ENCODE measurements at places on chromosomes 12 and 14.

- DNase-seq = no peak
Observed at GRCh38 chr14:74660167-74660566, 48.1 kb upstream of the LTBP2 start.

DNA sequence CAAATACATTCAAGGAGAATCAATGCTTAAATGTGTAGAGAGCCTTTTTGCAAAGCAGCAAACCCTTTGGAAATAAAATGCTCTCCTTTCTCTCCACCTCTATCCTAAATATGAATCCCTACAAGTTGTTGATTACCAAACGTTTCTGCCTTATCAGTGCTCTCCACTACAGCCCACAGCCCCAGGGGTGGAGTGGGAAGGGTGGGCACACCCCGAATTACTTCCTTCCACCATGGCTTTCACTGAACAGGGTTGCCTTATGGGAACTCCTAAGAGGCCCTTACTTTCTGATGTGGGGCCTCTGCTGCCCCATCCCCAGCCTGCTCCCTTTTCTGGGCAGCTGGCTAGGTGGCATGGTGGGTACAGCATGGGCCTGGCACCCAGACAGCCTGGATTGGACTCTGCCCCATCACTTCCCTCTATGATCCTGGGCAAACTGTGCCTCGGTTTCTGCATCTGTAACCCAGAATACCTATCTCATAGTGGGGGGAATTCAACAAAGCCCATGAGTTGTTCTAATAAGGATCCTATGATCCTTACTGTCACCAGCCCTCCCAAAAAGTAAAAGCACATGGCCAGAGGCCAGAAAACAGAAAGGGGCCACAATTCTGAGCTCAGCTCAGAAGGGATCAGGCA, 16.1 kb downstream of the AK7 start:
- no peak for DNase-seq

- DNase-seq = no peak
Observed at GRCh38 chr14:69755784-69756183, 11.2 kb upstream of the SRSF5 start.

GRCh38 chr14:21066882-21067502, 3.1 kb upstream of the ARHGEF40 start:
- peak; percentile 17 for DNase-seq

GRCh38 chr12:94429633-94430032, 30.0 kb downstream of the CEP83 start:
- DNase-seq = no peak

DNA sequence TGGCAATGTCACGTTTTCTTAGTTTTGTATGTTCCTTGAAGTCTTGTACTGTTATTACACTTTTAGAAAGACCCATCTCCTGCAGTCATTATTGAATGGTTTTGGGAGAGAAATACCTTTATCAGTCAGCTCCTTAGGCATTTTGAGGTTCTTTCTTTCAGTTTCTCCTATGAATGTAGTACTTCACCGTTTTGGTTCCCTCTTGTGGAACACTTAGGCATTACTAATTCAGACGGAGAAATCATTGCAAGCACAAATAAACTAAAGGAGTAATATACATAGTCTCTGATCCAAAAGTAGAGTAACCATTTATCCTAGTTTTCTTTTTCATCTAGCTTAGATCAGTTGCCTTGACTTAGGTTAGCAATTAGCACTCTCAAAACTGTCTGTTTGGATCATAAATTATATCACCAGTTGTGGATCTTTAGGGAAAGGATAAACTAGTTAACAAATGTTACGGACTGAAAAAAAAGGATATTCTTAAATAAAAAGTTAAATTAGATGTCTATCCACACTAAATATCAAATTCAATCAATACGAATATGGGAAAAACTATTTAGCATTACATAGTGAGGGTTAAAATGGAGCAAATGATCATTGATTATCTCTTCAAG, 1538.3 kb upstream of the SEL1L start:
- DNase-seq = peak; percentile 35

- peak; percentile 80 for DNase-seq
Observed at GRCh38 chr12:6057700-6058099, 66.8 kb downstream of the VWF start.

DNA sequence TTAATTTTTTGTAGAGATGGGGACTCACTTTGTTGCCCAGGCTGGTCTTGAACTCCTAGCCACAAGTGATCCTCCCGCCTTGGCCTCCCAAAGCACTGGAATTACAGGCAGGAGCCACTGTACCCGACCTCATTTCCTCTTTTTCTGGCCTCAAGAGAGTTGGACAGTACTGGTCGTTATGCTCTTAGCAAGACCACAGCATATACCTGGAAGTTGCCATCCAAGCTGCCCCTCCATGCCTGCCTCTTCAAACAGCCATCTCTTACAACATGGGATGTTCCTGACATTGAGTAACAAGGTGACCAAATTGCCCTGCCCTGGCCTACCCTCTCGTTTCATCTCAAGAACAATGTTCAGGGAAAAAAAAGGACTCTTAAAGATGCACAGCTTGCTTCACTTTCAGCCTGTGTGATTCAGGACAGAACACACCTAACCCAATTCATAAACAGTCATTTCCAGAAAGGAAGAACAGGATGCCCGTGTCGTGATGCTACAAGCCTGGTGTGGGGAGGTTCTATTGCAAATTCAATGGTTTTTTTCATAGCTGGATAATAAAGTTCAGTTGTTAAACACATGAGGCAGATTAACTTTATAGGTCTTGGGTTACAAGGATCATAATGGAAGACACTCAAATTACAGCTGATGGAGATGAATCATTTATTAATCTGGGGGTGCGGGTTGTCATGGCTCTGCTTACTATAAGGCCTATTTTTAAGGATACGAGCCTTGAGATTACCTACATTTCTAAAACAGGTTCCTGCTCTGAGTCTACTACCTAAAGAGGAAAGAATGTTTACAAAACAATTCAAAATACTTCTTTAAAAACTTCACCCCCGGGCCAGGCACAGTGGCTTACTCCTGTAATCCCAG, 11.9 kb downstream of the GLTP start:
- no peak for DNase-seq

- no peak for DNase-seq
Observed at GRCh38 chr12:49010092-49010668, 8.4 kb downstream of the PRKAG1 start.

- DNase-seq = no peak
Observed at GRCh38 chr12:31002361-31002725, 71.3 kb upstream of the DDX11 start.

DNA sequence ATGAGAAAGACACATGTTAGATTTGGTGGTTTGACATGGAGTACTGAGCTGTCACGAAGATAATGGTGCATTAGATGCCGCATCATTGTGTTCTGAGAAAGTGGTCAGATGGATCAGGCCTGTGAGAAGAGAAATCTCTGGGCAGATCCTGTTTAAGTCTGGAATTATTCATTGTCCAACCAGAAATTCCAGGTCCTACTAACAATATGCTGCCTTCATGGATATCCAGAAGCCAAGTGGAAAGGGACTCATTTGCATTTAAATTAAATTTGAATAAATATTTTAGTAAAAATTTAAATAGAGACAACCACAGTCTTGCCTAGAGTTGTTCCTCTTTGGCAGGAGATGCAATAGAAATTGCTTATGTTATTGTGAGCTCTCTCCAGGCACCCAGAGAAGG, 330.5 kb upstream of the TMEM132C start:
- no peak for DNase-seq

GRCh38 chr14:54002653-54003052, 46.0 kb upstream of the BMP4 start:
- no peak for DNase-seq

- no peak for DNase-seq
Observed at GRCh38 chr14:37597914-37598746, 2.7 kb downstream of the TTC6 start.

GRCh38 chr14:20706657-20707355, 18.2 kb downstream of the ANG start:
- no peak for DNase-seq

GRCh38 chr12:57864442-57865083, 18.0 kb upstream of the CTDSP2 start:
- no peak for DNase-seq

DNA sequence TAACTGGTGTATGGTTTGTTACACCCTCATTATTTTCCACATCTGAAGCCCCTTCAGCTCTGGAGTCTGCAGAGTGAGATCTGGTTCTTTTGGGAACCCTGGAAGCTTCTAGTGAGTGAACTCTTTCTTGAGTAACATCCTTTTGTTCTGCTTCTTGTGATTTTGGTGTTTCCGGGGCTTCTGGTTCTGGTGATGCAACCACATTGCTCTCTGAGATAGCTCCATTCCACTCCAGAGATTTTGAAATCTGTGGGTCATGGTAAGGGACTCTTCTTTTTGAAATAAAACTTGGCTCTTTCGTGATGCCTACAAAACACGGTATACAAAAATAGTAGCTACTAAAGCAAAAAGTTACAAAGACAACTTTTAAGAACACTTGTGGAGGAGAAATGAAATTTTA, 5.4 kb downstream of the MDM1 start:
- DNase-seq = no peak

GRCh38 chr12:116931665-116932064, 20.9 kb downstream of the FBXW8 start:
- no peak for DNase-seq

DNA sequence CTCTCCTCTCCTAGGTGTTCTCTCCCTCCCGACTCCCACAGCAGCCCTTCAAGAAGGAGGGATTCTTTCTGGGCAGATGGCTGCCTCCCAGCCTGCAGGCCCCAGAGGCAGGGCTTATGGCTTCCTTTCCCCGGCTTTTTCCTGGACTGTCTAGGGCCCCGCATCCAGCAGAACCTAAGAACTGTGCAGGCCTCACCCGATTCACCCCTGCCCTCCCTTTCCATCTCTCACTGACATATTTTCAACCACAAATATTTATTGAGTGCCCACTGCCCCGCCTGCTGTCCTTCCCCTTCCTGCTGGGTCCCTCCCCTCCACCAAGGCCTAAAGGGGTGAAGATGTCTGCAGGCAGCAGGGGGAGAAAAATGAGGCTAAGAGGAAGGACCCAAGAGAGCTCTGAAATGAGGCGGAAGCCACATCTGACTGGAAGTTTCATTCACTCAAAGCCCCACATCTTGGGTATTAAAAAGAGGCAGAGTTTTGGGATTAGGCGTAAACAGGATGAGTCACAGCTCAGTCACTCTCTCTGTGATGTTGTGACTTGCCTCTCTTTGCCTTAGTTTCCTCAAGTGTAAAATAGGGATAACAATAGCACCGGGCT, 2.9 kb downstream of the SCNN1A start:
- no peak for DNase-seq

DNA sequence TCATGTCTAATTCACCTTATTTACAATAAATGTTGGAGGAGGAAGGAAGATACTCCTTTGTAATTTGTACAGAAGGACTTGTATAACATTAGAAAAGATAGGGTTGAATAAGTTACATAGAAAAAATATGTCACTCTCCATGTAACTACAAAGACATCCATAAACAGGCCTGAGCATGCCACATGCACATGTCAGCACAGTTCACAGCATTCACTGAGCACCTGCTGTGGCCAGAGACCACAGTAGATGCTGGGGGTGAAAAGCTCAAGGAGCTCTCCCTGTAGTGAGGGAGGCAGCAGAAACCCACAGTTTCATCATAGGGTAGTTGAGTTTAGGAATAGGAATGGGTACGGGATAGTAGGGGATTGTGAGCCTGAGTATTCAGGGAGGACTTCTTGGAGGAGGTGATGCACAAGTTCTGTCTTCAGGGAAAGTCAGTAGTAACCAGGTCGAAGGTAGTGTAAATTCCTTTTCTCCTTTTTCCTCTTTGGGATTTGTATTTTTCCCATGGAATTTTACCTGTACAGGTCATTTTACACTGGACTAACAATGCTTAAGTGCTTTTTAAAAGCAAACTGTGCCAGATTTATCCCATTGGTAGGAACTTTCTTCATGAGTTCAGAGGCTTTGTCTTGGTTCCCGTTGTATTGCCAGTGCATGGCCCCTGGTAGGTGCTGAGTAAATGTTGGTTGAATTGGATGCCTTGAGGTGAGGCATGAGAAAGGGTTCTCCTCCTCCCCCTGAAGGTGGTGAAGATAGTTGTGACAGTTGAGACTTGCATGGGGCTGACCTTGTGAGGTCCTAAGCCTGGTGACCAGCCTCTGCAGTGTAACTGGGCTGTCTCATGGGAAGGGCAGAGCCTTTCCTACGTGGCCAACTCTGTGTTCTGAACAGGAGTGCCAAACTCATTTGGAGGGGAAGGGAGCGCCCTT, 20.2 kb downstream of the PRKCH start:
- no peak for DNase-seq

GRCh38 chr12:52860102-52860823, 11.5 kb upstream of the KRT78 start:
- DNase-seq = no peak

DNA sequence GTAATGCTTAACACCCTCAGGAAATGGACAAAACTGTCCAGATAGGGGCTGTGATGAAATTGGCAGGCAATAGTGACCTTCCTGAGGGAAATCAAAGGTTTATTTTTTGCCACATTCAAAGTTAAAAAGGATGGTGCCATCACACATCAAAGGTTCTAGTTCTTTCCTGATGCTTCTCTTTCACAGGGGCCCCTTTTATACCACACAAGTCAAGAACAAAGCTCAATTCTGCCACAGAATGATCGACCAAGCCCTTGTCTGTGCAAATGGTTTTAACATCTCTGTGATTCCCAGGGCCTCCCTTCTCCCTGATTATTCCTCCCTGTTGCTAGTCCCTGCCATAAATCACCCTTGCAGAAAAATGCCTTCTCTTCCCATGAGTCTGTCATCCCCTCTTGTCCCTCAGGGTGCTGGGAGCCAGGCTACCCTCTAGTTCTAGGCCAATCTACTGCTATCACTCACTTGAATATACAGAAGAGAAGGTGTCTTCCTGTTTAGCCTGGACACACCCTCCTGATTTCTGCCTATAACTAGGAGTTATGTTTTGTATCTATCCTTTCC, 22.7 kb downstream of the SMCO2 start:
- DNase-seq = no peak

DNA sequence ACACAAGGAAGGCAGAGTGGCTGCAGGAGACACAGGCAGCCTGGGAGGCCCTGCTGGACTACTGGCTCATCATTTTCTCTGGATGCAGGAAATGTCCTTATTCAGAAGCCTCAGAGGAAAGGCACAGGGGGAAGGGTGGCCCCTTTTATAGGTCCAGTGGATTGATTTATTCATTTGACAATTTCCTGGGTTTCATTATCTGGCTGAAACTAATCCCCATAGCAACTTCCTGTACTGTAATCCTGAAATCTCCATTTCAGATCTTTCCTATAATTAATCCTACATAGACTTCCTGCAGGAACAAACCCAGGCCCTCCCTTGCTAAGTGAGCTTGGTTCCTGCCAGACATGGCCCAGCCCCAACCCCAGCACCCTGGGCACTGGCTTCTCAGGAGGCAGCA, 23.0 kb downstream of the KRT76 start:
- no peak for DNase-seq

- no peak for DNase-seq
Observed at GRCh38 chr12:91275321-91275720, 92.7 kb upstream of the DCN start.

GRCh38 chr14:88252498-88252897, 70.6 kb downstream of the KCNK10 start:
- peak; percentile 30 for DNase-seq

DNA sequence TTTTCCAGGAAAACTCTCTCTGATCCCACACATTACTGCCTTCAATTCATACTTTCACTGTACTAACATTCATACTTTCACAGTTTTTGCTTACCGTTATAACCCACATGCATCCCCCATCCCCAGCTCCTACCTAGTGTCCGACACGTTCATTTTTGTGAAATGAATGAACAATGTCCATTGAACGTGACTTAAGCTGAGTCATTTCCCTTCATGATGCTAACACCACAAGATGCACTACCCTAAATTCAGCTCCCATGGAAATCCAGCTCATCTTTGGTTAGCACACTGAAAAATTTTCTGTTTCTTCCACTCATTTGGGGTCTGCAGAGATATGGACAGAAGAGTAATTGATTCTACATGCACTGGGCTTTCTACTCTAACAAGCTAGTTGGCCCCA, 84.7 kb downstream of the GALNT4 start:
- DNase-seq = no peak

- DNase-seq = no peak
Observed at GRCh38 chr14:100790502-100791347, 35.2 kb upstream of the MEG3 start.
